ENCODE measurements at places on chromosomes 3 and 15.
A peak's percentile ranks its signal among the peaks of the same experiment; 100 is the strongest.

DNA sequence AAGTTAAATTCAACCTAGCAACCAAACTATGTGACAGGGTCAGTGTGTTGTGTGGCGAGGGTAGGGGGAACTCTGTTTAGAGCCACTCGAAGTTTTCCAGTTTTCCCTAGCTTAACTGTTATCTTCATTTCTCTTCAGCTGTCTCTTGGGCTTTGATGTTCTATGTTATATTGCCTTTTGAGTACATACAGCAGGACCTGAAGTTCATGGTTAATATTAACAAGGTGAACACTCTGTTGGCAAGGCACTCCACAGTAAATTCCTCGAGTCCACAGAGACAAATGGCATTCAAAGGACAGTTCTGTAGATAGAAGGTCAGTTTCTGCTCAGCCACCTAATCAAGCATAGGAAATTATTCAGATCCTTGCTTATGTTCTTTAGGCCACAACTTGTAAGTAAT is 147.9 kb upstream of the DPH6 start:
- no peak for DNase-seq

GRCh38 chr15:43081283-43081682 is 24.6 kb downstream of the UBR1 start:
- DNase-seq, result no peak

GRCh38 chr15:31561156-31561555 is 234.5 kb downstream of the KLF13 start:
- no peak for DNase-seq

DNA sequence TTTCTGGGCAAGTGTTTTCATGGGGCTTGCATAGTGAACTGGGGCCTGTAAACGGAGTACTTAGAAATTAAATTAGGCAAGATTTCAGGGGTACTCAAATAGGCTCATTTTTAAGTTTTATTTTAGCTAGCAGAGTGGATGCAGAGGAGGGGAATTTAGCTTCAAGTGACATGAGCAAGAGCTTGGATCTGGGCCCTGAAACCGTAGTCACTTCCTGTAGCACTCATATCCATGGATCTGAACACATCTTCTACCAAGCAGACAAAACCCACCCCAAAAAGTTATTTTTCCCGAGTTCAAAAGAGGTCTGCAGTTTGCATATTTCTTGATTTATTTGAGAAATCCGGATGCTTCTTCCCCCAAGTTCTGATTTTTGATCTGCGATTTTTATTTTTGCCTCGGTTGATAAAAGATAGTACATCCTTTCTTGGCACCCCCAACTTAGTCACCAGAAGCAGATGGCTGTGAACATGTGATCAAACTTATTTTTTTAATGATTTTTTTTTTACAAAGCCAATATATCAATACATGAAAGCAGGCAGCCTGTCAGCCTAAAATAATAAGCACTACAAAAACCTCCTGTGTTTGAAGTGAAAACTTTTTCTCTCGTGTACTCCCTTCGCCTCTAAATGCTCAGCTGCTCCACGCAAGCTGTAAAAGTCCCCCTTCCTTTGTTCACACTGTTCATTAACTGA is 36.6 kb upstream of the STT3B start:
- DNase-seq, result no peak

- no peak for DNase-seq
Observed at GRCh38 chr15:29094711-29095110, 174.9 kb downstream of the NSMCE3 start.

DNA sequence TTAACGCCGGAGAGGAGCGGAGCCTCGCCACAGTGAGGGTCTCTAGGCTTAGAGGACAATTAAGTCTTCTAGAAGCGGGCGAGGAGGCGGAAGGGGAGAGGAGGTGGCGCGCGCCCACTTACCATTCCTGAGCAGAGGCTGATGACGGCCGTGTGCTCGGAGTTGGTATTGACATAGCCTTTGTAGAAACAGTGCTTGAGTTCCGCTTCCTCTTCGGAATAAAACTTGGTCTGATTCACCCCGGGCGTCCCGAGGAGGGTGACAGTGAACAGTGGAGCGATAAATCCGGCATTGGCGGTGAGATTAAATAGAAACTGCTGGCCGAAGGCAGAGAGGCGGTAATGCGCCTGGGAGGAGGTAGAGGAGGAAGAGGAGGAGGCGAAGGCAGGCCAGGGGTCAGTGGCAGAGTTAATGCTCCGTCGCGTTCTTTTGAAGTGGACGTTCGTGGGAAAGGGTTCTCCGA is 1.3 kb downstream of the ADAMTS9 start:
- peak; percentile 10 for DNase-seq

GRCh38 chr3:140068494-140069017 is 133.6 kb downstream of the CLSTN2 start:
- no peak for DNase-seq

GRCh38 chr15:60871731-60872130 is 357.4 kb downstream of the RORA start:
- DNase-seq, result no peak

GRCh38 chr3:30914696-30915095 is 20.2 kb upstream of the GADL1 start:
- no peak for DNase-seq

DNA sequence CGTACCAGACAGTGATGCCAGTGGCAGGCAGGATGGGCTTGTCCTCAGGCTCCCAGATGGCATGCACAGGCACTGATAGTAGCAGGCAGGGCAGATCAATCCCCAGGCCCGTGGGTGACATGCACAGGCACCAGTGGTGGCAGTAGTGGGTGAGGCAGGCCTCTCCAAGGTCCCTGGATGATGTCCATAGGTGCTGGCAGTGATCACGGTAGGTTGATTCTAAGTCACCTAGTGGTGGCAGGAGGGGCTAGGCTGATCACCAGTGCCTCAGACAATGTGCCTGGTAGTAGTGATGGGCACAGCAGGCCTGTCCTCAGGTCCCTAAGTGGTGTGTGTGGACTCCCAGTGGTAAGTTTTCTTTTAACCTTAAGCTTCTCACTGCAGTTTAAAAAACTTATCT is 19.6 kb downstream of the CEP63 start:
- no peak for DNase-seq

GRCh38 chr3:158977497-158977896 is 175.6 kb downstream of the MFSD1 start:
- DNase-seq, result no peak

- DNase-seq, result no peak
Observed at GRCh38 chr15:85403745-85404144, 23.3 kb downstream of the AKAP13 start.

DNA sequence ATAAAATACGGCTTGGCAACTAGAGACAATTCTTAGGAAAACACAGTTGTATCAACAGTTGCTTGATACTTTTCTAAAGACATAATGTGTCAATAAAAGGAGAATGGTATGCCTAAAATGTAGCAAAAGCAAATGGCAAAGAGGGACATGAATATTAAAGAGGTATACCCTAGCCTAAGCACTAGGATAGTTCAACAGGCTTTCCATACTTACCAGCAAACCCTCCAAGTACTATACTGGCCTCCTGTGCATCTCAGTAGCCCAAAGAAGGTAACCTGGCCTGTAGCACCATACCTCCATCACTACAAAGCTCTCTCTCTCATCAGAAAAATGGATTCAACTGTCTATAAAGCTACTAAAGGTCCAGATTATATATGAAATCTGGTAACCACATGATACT is 7.5 kb downstream of the SETD2 start:
- no peak for DNase-seq

GRCh38 chr3:188915127-188915526 is 256.6 kb upstream of the TPRG1 start:
- no peak for DNase-seq

DNA sequence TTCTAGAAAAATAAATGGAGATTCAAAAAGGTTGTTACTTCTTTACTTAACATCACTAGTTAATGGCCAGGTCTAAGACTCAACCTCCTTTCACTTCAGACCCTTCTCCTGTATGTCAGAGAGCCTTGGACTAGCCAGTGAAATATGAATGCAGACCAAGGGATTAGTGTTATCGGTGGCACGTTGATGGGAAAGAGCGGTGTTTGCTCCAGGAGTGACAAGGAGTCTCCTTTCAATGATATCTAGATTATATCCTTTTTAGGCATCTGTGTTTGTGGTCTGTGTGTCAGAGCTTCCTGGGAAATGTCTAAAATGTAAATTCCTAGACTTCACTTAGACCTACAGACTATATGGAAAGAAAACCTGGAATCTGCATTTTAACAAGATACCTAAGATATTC is 658.0 kb upstream of the KCNMB2 start:
- no peak for DNase-seq

- DNase-seq, result no peak
Observed at GRCh38 chr3:149647812-149648211, 10.0 kb downstream of the WWTR1 start.

DNA sequence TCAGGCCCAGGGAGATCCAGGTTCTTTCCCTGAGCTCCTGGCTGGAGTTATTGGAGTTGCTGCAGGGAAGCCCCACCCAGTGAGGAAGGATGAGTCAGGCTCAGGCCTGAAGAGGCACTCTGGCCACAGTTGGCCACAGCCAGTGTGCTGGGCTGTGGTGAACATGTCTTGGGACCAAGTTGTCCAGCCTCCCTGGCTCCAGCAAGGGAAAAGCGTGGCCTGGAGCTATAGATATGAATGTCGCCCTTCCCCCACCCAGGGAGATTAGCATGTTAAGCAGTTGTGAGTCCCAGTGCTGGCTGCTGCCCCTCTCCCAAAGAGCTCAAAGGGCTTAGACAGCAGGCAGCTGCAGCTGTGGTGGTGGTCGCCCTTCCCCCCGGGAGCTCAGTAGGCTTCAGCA is 963.2 kb downstream of the ROBO2 start:
- DNase-seq, result no peak

- DNase-seq, result no peak
Observed at GRCh38 chr15:66864871-66865281, 162.8 kb downstream of the SMAD6 start.

DNA sequence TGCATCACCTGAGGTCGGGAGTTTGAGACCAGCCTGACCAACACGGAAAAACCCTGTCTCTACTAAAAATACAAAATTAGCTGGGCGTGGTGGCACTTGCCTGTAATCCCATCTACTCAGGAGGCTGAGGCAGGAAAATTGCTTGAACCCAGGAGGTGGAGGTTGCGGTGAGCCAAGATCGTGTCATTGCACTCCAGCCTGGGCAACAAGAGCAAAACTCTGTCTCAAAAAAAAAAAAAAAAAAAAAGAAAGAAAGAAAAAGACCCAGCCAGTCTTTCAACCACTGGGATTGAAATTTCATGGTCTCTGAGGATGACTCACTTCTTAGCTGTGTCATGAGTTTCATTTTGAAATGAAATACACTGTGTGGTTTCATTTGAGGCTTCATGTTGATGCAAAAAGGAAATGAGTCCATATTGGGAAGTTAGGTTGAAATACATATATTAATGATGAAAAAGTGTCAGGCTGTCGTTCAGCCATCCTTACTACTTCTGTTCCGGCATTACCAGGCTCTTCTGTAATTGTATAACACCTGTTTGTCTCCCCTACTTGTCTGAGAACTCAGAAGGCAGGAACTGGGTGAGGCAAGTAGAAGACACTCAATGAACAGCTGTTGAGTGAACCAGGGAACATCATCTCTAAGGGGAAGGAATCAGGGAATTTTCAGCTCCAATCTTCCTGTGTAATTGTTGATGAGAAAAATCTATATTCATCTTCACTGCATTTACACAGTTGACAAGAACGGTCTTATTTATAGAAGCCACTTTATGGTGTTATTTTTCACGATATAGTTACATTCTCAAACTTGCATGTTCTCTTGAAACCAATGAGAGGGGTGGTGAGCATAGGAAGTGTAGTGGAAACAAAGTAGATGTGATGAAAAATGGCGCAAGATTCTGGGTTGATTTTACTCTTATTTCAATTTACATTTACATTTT is 87.4 kb downstream of the NFKBIZ start:
- peak; percentile 23 for DNase-seq

GRCh38 chr15:98455904-98456303 is 192.4 kb upstream of the IGF1R start:
- no peak for DNase-seq

DNA sequence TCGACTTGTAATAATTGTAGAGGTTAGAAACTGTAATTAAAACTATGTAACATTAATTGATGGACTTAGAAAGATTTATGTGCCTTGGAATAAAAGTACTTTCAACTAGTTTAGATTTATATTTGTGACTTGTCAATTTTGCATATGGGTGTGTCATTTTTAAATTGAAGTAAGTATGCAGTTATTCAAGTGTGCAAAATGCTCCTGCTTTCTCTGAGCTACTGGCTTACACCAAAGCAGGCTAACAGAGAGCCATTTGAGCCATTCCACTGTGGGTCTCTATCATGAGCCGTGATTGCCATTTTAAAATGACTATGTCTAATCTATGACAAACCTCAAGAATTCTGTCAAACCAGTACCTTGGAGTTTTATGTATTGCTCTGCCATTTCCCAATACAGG is 345.0 kb upstream of the MDFIC2 start:
- no peak for DNase-seq

DNA sequence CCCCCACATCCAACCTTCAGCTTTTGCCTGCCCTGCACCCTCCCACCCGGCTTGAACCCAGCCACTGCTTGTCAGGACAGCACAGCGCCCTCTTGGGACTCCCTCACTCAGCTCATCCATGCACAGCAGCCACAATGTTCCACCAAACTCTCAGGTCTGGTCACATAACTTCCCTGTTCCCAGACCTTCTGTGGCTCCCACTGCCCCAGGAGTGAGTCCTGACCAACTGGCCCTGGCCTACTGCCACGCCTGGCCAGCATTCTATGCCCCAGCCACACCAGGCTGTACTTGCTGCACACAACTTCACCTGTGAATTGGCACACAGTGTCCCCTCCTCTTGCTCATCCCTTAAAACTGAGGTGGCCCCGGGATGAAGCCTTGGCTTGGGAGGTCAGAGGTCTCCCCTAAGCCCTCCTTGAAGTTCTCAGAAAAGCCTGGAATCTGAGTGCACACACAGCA is 21.0 kb downstream of the PLXNB1 start:
- no peak for DNase-seq

- DNase-seq, result no peak
Observed at GRCh38 chr3:112785321-112786001, 61.2 kb downstream of the CD200R1L start.

DNA sequence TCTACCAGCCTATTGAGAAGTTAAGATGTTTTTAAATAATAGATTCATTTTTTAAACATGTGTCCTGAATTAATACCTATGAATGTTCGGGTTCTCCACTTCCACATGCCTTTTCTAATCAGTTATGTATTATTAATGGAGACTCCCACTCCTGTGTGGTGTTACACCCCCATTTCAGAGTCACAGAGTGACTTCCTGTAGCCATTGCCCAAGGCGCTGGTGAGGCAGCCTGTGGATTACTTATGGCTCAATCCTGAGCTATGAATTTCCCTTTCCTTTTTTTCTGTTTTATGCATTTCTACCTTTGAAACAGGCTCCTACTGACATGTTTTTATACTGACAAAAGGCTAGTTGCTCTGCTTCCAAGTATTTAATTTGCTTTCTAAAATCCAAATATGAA is 162.3 kb downstream of the GABRG3 start:
- no peak for DNase-seq

DNA sequence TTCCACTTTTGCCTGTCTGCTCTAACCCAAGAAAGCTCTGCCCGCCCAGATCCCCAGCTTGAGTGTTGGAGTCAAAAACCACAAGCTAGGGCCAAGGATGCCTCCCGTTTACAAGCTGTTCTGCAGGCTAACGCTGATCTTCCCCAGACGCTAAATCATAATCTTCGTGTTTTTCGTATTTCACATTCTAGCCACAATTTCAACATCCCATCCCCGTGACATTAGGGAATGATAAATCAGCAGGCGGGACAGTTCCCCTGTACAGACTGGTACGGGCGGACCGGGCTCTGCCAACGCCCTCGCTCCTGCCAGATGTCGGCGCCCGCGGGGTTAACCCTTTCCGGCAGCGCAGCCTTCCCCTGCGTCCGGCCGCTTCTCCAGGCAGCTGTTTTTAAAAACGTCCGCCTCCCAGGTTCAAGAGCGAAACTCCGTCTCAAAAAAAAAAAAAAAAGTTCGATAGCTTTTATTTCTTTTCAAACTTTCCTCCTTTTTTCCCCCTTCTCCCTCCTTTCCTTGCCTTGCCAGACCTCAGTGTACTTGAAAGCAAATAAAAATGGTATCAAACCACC is 81.0 kb upstream of the BNC1 start:
- no peak for DNase-seq

Measured in stimulated activated naive B cell treated with anti-CD40 and anti-IgM and Interleukin-4, amounts not matched to agents 10 μg/mL and 1 μg/mL and 100 μg/mL, for 72 hours (primary cell).